Thyroid gland (tissue), 4 donors: ENCODE measurements at places on chromosomes 1 and 21.
A peak's percentile ranks its signal among the peaks of the same experiment; 100 is the strongest.

GRCh38 chr1:110898734-110899457 is 25.9 kb downstream of the CD53 start:
- H3K36me3 ChIP-seq = no peaks in the 10 kb centered on the region
- no peak overlapping the region for H3K27ac ChIP-seq
- DNase-seq = no peak
- H3K4me3 ChIP-seq = no peak overlapping the region

DNA sequence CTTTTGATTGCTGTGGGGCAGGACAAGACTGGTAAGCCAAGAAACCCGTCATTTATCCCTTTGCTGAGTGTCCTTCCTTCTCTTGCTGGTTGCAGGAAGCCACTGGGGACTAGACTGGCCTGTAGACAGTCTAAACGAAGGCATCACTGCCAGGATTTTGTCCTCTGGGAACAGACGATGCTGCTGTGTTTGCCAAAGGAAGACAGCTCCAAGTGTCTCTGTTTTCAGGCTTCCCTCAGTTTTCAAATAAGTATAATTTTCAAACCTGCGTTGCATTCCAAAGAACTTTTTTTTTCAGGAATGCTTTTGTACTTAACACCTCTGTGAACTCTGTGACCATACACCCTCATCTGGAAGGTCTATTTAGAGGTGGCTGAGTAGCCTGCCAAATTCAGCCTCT is 269.4 kb downstream of the HLX start:
- no peaks in the 10 kb centered on the region for H3K36me3 ChIP-seq
- no peak overlapping the region for H3K4me3 ChIP-seq
- DNase-seq = no peak
- H3K27me3 ChIP-seq = no peaks in the 10 kb centered on the region
- H3K27ac ChIP-seq = no peak overlapping the region

- H3K27ac ChIP-seq = peak overlapping the region; percentile 89
- H3K36me3 ChIP-seq = no peaks in the 10 kb centered on the region
- no peak overlapping the region for H3K4me3 ChIP-seq
- peaks cover 61% of the 10 kb centered on the region for H3K4me1 ChIP-seq
These were observed 26.2 kb upstream of the C1orf105 start for GRCh38 chr1:172394141-172394751.

GRCh38 chr1:50787266-50787665 is 172.8 kb downstream of the FAF1 start:
- no peak for DNase-seq
- no peaks in the 10 kb centered on the region for H3K36me3 ChIP-seq
- no peak overlapping the region for H3K4me3 ChIP-seq
- H3K27ac ChIP-seq = no peak overlapping the region
- H3K4me1 ChIP-seq = peaks cover 11% of the 10 kb centered on the region

DNA sequence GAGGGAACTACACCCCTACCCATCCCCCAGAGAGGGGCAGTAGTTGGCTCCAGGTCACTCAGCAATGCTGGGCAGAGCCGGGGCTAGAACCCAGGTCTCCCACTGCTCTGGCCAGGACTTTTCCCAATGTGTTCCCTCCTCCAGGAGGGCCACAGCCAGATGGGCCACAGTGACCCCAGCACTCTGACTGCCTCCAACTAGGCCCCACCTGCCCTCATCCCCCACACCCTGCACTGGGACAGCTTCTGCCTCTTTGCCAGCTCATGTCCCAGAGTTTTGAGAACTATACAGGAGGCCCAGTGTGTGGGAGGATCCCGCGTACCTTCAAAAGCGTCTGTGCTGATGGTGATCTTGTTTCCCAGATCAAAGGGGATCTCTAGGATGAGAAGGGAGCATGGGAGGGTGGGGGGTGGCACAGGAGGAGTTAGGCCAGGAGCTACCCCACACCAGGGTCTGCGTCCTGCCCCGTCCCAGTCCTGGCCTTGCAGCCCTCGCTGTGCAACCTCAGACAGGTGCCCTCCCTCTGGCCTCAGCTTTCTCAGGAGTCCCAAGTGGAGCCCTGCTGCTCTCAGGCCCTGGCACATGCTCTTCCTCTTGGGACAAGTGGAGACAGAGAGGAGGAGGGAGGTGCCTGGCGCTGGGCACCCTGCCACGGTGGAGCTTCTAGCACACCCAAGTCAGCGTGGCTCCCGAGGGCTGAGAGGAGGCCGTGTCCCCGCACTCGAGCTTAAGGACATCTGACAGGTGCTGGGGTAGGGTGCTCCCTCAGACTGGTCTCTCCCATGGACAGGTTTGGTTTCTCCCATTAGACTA is 22.0 kb downstream of the MYOM3 start:
- H3K4me3 ChIP-seq = no peak overlapping the region
- DNase-seq = peak; percentile 92
- no peaks in the 10 kb centered on the region for H3K36me3 ChIP-seq
- H3K27me3 ChIP-seq = no peaks in the 10 kb centered on the region
- H3K27ac ChIP-seq = no peak overlapping the region
- no peaks in the 10 kb centered on the region for H3K4me1 ChIP-seq

DNA sequence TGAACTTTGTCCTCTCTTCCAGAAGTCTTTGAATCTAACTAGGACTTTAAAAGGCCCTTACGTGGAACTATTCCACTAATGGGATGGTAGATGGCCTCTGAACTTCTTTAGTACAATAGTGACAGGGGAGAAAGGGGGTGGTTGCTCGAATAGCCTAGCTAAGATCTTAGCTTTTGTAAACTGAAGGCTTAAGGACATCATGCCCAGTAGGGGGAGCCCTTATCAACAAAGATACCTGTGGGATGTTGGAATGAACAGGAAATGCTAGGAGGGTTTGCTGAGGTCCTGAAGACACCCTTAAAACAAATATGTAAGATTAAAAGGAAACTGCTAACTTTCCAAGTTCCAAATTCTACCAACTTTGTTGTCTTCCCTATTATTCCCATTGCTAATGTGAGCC is 33.2 kb downstream of the NHLH2 start:
- H3K27me3 ChIP-seq = no peaks in the 10 kb centered on the region
- H3K36me3 ChIP-seq = no peaks in the 10 kb centered on the region
- H3K27ac ChIP-seq = no peak overlapping the region
- H3K4me1 ChIP-seq = no peaks in the 10 kb centered on the region

DNA sequence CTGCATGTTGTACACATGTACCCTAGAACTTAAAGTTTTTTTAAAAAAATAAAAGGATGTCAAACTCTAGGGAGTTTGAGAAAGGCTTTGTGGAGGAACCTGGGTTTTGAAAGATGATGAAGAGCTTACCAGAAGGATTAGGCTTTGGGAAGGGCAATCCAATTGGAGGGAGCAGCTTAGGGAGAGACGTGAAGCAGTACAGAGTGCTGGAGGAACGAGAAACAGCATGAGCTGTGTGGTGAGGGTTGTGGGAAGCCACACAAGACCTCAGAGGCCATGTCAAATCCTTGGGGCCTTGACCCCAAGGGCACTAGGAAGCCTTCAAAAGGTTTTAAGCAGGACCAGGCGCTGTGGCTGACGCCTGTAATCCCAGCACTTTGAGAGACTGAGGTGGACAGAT is 8.4 kb upstream of the KPNA6 start:
- DNase-seq = no peak
- H3K27ac ChIP-seq = no peak overlapping the region
- H3K4me3 ChIP-seq = no peak overlapping the region
- H3K36me3 ChIP-seq = peaks cover 12% of the 10 kb centered on the region
- no peaks in the 10 kb centered on the region for H3K4me1 ChIP-seq

GRCh38 chr1:240999826-241000225 is 357.2 kb downstream of the RGS7 start:
- no peaks in the 10 kb centered on the region for H3K27me3 ChIP-seq
- no peaks in the 10 kb centered on the region for H3K4me1 ChIP-seq
- H3K36me3 ChIP-seq = no peaks in the 10 kb centered on the region
- no peak overlapping the region for H3K4me3 ChIP-seq
